ENCODE measurements at places on chromosomes 12 and 14.
A peak's percentile ranks its signal among the peaks of the same experiment; 100 is the strongest.

DNA sequence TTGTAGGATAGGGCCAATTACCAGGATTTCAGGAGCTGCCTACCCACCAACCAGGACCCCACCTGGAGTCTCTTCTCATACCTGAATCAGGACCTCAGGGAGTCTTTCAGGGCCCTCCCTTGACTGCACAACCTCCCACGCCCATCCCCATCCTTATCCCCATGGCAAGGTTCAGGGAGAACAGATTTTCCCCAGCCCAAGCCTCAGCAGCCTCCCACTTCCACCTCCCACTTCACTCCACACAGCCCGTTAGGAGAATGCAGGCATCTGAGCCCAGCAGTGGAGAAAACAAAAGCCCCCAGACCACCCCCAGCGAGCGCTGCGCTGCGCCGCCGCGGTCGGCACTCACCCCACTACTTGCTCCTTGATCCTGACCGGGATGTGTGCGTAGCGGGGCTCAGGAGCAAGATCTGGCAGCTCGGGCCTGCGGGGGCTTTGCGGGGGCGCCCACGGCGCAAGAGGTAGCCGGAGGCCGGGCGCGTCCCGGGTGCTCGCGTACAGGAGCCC lies 1.4 kb downstream of the B4GALNT1 start:
- H3K4me3 ChIP-seq: peak overlapping the region; percentile 26
- H3K27ac ChIP-seq: no peak overlapping the region

- H3K4me3 ChIP-seq: no peak within 1 kb of the TSS
- H3K27ac ChIP-seq: no peak within 1 kb of the TSS
- H3K4me1 ChIP-seq: no peaks in the 10 kb centered on the region
- no peak for DNase-seq
- H3K27me3 ChIP-seq: peaks cover 42% of the 10 kb centered on the region
Observed at GRCh38 chr12:41188058-41188840, at the start of gene PDZRN4. TSS of gene PDZRN4 (plus strand) at chr12:41188320.

- no peaks in the 10 kb centered on the region for H3K27me3 ChIP-seq
- no peak overlapping the region for H3K4me3 ChIP-seq
- peaks cover 35% of the 10 kb centered on the region for H3K4me1 ChIP-seq
- H3K27ac ChIP-seq: peak overlapping the region; percentile 28
- H3K36me3 ChIP-seq: peaks cover 10% of the 10 kb centered on the region
Observed at GRCh38 chr12:116556964-116557698, 2.0 kb upstream of the MAP1LC3B2 start.

- no peaks in the 10 kb centered on the region for H3K27me3 ChIP-seq
- peaks cover 16% of the 10 kb centered on the region for H3K36me3 ChIP-seq
- no peak for DNase-seq
- H3K27ac ChIP-seq: no peak overlapping the region
- H3K4me1 ChIP-seq: peaks cover 13% of the 10 kb centered on the region
- no peak overlapping the region for H3K4me3 ChIP-seq
Observed at GRCh38 chr12:92568691-92569090, 134.1 kb upstream of the PLEKHG7 start.

- H3K36me3 ChIP-seq: no peaks in the 10 kb centered on the region
- peaks cover 13% of the 10 kb centered on the region for H3K27me3 ChIP-seq
- H3K4me3 ChIP-seq: no peak overlapping the region
Observed at GRCh38 chr12:14694970-14695369, 1.4 kb downstream of the GUCY2C start.

DNA sequence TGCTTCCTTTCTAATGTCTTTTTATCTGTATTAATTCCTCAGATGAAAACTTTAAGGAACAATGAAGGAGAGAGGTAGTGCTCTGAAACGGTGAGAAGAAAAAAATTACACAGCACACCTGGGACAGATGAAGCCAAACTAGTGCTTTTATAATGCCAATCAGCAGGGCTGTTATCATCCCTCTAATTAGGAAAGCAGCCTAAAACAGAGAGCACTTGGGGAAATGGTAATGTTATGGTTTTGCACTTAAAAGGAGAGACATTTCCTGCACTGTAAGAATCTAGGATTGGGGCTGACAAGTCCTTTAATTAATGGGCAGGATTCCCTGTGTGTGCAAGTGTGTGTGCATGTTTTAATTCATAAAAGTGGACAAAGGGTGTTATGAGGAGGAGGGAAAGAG lies 4.8 kb upstream of the LMO3 start:
- H3K27me3 ChIP-seq: peaks cover 31% of the 10 kb centered on the region
- H3K4me3 ChIP-seq: no peak overlapping the region
- H3K36me3 ChIP-seq: no peaks in the 10 kb centered on the region
- no peak overlapping the region for H3K27ac ChIP-seq

DNA sequence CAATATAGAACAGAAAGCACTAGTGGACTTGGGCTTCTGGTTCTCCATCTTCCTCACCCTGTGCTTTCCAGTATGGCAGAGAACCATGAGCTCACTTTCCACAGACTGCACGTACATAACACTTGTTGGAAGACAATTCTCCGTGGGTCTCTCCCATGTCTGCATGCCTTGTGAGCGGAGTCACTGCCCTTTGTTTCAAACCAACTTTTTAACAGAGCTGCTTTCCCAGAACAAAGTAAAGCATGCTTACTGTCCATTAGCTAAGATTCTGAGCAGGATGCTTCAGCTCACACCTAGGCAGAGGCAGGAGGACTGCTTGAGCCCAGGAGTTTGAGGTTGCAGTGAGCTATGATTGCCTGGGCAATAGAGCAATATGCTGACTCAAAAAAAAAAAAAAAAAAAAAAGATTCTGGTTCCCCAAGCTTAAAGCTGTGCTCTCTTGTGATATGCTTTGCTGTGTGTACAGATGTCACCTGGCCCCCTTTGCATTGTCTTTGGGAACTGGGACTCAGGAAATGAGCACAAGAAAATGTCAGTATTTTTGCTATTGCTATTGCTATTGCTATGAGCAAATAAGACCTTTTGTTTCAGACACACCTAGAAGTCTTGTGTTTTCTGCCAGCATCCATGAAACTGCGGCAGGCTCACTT lies 54.6 kb upstream of the PTGR2 start:
- no peak overlapping the region for H3K27ac ChIP-seq
- no peak overlapping the region for H3K4me3 ChIP-seq
- H3K36me3 ChIP-seq: no peaks in the 10 kb centered on the region
- H3K27me3 ChIP-seq: no peaks in the 10 kb centered on the region

- peak overlapping the region; percentile 67 for H3K4me3 ChIP-seq
- no peaks in the 10 kb centered on the region for H3K36me3 ChIP-seq
- peak overlapping the region; percentile 47 for H3K27ac ChIP-seq
- peaks cover 14% of the 10 kb centered on the region for H3K4me1 ChIP-seq
- peak; percentile 17 for DNase-seq
Observed at GRCh38 chr12:116880817-116881324, 370 bp downstream of the HRK start.

DNA sequence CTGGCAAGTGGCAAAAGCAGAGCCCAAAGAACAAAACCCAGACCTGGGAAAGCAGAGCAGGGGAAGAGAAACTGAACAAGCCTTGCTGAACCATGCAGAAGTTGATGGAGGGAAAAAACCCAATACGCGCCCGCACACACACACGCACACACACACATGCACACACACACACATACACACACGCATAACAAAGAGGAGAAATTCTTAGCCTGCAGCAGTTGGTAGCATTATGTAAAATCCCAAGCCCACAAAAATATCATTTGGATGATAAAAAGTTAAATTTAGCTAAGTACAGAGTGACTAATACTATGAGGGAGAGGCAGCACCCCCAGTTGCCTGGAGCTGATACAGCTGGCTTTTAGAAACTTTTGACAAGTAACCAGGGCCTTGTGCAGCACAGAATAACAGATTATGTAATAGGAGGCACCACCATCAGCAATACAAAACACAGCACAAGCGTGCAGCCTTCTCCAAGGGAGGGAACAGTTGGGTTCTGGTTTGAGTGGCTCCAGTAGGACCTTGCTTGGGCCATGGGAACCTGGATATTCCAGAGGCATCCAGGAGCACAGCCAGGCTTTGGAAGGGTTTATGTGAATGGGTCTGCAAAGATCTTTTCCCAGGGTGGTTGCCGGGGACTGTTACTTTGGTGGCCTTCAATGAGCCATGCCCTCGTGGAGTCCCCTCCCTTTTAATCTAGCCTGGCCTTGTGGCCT lies 35.3 kb downstream of the PITPNM2 start:
- H3K4me1 ChIP-seq: peaks cover 29% of the 10 kb centered on the region
- no peak overlapping the region for H3K27ac ChIP-seq
- no peaks in the 10 kb centered on the region for H3K27me3 ChIP-seq
- H3K4me3 ChIP-seq: no peak overlapping the region
- H3K36me3 ChIP-seq: peaks cover 2% of the 10 kb centered on the region

DNA sequence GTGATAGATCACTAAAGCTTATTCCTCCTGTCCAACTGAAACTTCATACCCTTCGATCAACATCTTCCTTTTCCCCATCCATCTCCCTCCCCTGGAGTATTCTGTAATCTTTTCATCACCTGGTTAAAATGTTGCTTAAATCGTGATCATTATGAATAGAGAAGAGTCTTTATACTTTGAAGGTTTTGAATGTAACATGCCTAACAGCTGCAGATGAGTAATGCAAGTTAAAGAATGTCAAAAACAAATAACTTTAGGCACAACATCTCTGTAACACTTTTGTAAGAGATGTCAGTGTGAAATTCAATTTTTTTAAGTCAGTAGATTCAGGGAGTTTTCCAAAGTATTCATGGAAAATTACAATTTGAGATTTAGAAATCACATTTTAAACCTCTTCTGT lies 25.0 kb downstream of the RXYLT1 start:
- H3K4me1 ChIP-seq: peaks cover 4% of the 10 kb centered on the region
- H3K27me3 ChIP-seq: no peaks in the 10 kb centered on the region
- no peak for DNase-seq
- H3K4me3 ChIP-seq: no peak overlapping the region
- no peak overlapping the region for H3K27ac ChIP-seq
